ENCODE measurements at places on chromosomes 5 and 9. TPM values are rescaled to one million over a fixed set of nuclear protein-coding genes. Genes with fewer than 3 reads are reported as not detected.

DNA sequence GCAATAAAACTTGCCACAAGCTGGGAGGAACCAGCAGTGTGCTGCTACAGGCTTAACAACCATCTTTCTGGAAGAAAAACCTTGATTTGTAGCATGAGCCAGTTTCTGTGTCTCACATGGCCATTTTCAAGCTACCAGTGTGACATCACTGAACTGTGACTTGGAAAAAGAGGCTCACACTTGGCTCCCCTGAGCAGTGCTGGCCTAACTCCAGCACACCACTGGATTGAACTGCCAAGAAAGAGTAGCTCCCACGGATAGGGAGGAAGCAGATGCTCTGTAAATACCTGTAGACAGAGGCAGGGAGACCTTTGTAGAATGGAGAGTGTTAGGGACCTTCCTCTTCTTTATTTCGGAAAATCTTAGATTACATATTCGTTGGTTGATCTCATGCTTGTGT, 197.9 kb downstream of the SH3GL2 start:
- peak; percentile 47 for DNase-seq

DNA sequence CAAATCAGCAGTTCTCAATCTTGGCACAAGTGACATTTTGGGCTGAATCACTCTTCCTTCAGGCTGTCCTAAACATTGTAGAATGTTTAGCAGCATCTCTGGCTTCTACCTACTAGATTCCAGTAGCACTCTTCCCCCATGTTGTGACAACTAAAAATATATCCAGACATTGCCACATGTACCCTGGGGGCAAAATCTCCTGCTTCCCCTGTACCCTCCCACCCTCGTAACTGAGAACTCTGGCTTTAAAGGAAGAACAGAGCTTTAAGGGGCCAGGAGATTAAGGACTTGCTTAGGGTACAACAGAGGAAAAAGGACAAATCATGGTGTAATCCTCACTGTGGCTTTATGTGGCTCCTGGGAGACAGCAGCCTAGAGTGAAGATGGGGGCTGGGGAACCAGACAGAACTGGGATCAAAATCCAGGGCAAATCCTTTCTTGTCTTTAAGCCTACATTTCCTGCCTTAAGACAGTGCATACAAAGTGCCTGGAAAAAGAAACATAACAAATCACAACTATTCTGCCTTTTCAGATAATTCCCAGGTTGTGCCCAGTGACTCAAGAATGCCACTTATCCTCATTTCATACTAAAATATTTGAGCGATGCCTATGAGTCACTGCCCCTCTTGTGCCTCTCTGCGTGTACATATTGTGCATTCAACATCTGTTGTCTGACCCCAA, 109.3 kb downstream of the DAPK1 start:
- DNase-seq: no peak

DNA sequence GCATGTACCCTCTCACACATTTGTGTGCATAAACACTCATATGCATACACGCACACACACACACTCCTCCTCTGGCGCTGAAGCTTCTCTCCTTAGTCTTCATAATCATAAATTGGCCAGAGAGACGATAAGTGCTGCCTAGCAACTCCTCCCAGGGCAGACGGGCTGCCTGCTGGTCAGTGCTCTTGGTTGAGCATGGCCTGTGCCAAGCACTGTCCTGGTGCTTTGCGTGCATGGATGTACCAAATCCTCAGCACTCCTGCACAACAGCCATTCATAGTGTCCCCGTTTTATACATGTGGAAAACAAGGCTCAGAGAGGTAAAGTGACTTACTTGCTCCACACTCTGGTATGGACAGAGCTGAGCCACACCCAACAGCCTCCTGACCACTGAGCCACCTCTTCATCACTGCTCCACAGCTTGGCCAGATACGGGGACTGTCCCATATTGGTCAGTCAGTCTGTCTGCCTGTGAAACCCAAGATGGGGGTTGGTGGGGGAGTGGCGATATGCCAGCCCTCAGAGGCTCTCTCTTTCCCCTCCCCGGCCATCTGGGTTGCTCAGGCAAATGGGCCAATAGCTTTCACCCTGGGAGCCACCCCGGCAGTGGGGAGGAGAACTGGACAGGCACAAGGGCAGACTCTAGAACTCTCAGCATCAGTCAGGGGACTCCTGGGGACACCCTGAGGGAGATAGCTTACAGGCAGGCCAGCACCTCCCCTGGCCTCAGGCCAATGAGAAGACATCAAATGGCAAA, 64.3 kb upstream of the GARNL3 start:
- no peak for DNase-seq

DNA sequence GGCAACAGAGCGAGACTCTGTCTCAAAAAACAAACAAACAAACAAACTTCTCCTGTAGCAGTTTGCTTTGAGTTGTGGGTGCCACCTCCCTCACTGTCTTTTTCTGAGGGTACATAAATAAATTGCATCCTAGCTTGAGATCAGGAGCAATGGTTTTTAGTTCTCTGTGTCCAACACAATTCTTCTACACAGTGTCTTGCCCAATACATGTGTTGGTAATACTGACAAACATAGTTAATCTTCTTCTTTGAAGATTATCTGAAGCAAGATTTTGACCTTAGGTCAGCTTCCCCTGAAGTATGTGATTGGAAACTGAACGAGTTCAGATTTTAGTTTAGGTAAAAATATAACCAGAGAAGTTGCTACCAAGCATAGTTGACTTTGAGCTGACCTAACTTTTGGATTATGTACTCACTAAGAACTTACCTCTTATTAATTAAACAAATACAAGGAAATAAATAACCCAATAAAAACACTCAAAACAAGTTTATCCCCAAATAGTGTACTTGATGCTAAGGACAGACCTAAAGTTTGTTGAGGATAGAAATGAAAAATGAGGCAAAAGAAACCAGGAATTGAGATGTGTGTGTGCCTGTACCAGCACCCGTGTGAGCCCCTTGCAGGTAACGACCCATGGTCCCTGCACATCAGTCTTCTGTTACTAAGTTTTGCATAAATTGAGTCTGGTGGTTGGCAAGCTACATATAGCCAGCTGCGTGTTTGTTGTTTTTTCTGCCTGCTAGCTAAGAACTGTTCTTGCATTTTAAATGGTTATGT, 16.2 kb downstream of the TJP2 start:
- no peak for DNase-seq

The PCDHGB5 gene
- total RNA-seq: 4.2 TPM

GRCh38 chr9:76529653-76530052, 70.7 kb downstream of the GCNT1 start:
- no peak for DNase-seq

- no peak for DNase-seq
These were observed 1.3 kb upstream of the TBC1D2 start for GRCh38 chr9:98256756-98257155.

DNA sequence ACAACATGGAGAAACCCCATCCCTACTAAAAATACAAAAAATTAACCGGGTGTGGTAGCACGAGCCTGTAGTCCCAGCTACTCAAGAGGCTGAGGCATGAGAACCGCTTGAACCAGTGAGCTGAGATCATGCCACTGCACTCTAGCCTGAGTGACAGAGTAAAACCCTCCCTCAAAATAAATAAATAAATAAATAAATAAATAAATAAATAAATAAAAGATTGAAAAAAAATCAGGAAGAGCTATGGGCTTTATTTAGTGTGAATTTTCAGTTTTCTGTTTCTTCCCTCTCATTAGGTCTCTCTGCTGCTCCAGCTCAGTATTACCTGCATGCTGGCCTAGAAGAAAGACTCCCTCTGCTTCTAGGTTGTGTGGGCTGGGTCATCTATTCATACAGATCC, 47.8 kb upstream of the TRMT10B start:
- DNase-seq: no peak

The LRRC8A gene
- 62.7 TPM for total RNA-seq

- no peak for DNase-seq
These were observed 1.8 kb downstream of the NTMT1 start for GRCh38 chr9:129627556-129628440.

The GPX3 gene
- 222 TPM for total RNA-seq

GRCh38 chr5:125487231-125487630, 740.8 kb upstream of the ZNF608 start:
- DNase-seq: no peak

The SLC36A2 gene
- not detected for total RNA-seq

The GDNF gene
- 0.29 TPM for total RNA-seq

The PCDHB3 gene
- total RNA-seq: 3.7 TPM

DNA sequence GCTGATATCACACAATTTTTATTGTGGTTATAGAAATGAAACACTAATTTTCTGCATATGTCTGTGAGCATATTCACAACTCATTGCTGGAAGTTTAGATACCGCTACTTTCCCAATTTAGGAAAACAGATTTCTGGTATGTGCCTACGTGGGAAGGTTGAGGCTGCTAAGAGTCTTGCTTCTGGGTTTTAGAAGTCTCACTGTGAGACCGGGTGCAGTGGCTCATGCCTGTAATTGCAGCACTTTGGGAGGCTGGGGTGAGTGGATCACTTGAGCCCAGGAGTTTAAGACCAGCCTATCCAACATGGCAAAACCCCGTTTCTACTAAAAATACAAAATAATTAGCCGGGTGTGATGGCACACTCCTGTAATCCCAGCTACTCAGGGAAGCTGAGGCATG, 39.6 kb downstream of the UBAP1 start:
- DNase-seq: no peak

The C9orf152 gene
- total RNA-seq: not detected

GRCh38 chr9:20623748-20624124, 1.4 kb upstream of the MLLT3 start:
- DNase-seq: no peak

GRCh38 chr9:101925498-101925897, 187.1 kb upstream of the GRIN3A start:
- no peak for DNase-seq

- no peak for DNase-seq
These were observed 11.3 kb upstream of the TSLP start for GRCh38 chr5:111060169-111060568.

The SLC6A18 gene
- total RNA-seq: not detected

DNA sequence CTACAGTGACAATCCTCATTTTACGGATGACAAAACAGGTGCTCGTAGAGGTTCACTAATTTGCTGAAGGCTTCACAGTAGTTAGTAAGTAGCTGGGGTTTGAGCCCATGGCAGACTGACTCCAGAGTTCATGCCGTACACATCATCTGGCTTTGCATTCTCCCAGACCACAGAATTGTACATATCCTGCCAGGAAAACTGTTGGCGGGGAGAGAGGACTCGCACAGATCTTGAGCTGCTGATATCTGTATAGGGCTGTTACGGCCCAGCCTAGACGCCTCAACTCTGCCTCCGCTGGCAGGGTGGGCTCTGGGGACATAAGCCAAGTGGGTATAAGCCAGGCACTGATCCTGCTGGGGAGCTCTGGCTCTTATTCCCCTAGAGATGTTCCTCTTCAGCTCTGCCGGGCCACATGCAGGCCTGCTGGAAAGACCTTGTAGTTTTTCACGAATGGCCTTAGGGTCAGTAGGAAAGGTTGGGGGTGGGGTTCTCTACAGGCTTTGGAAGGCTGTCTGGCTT, 16.3 kb downstream of the LARP1 start:
- DNase-seq: peak; percentile 76

DNA sequence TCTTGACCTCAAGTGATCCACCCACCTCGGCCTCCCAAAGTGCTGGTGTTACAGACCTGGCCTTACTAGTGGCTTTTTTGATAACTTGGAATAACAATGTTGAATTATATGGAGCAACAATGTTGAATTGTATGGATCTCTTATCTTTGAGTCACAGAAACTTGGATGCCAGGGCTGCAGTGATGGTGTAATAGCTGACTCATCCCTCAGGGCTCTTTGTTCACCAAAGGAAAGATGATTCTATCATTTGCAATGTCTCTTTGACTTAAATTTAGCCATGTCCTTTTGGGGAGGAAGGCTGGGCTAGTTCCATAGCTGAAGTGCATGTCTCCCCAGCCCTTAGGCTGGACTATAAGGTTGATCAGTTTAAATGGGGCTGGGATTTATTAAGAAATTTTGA, 172.3 kb downstream of the PDZD2 start:
- no peak for DNase-seq

- no peak for DNase-seq
These were observed 8.2 kb downstream of the ABL1 start for GRCh38 chr9:130843049-130843908.

DNA sequence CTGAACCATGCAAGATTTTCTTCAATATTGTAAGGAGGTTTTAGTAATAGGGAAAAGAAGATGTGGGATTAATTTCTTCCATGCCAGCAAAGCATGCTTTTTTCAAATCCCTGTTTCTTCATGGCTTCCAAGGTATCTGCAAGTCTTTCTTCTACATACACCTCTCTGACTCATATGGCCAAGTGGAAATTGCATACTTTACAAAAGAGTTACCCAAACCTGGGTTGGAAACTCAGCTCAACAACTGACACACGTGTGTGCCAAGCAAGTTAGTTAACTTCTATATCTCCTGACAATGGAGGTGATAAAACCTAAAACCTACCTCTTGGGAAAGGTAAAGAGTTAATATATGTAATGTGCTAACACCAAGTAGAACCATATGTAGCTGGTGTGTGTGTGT, 28.5 kb upstream of the MAMDC2 start:
- DNase-seq: no peak

All from stomach (tissue), 19 donors.